ENCODE measurements at places on chromosomes 12 and 14. TPM values are rescaled to one million over a fixed set of nuclear protein-coding genes. Genes with fewer than 3 reads are reported as not detected.

The BCAT1 gene
- 11.2 TPM for total RNA-seq

The SPTB gene
- total RNA-seq = 0.86 TPM

The NRXN3 gene
- total RNA-seq = 1.2 TPM

The PROX2 gene
- total RNA-seq = not detected

The E2F7 gene
- 6.0 TPM for total RNA-seq

The TMTC2 gene
- total RNA-seq = 1.1 TPM

The MYF5 gene
- not detected for total RNA-seq

The CRADD gene
- total RNA-seq = 13.9 TPM

The RASSF9 gene
- 0.43 TPM for total RNA-seq

The RPL10L gene
- total RNA-seq = not detected

The RDH16 gene
- 0.05 TPM for total RNA-seq

The SLC5A8 gene
- total RNA-seq = not detected

The SLCO1B1 gene
- total RNA-seq = 0.26 TPM

The PLA2G1B gene
- not detected for total RNA-seq

The PZP gene
- total RNA-seq = not detected

The CLEC4C gene
- not detected for total RNA-seq

The TMCC3 gene
- total RNA-seq = 1.0 TPM

The OTOGL gene
- not detected for total RNA-seq

The MYO1H gene
- not detected for total RNA-seq

The DBX2 gene
- total RNA-seq = not detected

The KRT77 gene
- total RNA-seq = not detected

The ADAM21 gene
- total RNA-seq = not detected

The TUNAR gene
- not detected for total RNA-seq

The NEDD8 gene
- 464 TPM for total RNA-seq

The PTGDR gene
- total RNA-seq = not detected

The TCL1B gene
- total RNA-seq = not detected

The TAS2R46 gene
- not detected for total RNA-seq

The EXOC3L4 gene
- 0.94 TPM for total RNA-seq

The EPS8 gene
- 39.1 TPM for total RNA-seq

The PLEKHH1 gene
- total RNA-seq = 4.3 TPM

The DEGS2 gene
- total RNA-seq = 1.2 TPM

The CMA1 gene
- not detected for total RNA-seq

The NXPH4 gene
- 3.8 TPM for total RNA-seq

The OTX2 gene
- total RNA-seq = not detected

The KLHL33 gene
- total RNA-seq = not detected

Measured in A549 treated with CpdA at 1 μM for 4 hours (cell line).